ENCODE measurements at places on chromosomes 12 and 14.

- no peak for DNase-seq
Observed at GRCh38 chr14:99716850-99717681, 33.0 kb downstream of the CYP46A1 start.

- DNase-seq = peak; percentile 61
Observed at GRCh38 chr14:64112867-64113678, 181.1 kb downstream of the ESR2 start.

GRCh38 chr14:56243110-56243509 is 124.9 kb downstream of the PELI2 start:
- DNase-seq = no peak

GRCh38 chr14:80428171-80428570 is 216.9 kb upstream of the DIO2 start:
- no peak for DNase-seq

GRCh38 chr12:101616027-101616494 is 21.3 kb downstream of the MYBPC1 start:
- no peak for DNase-seq

DNA sequence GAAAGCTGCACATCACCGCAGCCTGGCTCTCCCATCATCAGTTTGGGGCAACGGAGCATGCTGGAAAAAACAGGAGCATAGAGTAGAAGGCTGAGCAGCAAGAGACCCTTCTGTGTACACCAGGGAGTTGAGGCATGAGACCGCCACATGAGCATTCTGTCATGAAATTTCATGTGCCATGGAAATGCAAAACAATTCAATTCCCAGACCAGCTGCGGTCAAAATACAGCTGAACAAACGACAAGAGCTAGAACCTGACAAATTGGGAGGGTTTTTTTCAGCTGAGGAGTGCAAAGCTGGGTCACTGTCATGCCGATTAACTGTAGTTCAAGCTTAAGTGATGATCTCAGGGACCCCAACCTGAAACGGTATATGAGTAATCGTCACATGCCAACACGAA is 37.1 kb downstream of the TMEM30B start:
- no peak for DNase-seq

- no peak for DNase-seq
Observed at GRCh38 chr14:68039593-68039992, 220.0 kb downstream of the RAD51B start.

DNA sequence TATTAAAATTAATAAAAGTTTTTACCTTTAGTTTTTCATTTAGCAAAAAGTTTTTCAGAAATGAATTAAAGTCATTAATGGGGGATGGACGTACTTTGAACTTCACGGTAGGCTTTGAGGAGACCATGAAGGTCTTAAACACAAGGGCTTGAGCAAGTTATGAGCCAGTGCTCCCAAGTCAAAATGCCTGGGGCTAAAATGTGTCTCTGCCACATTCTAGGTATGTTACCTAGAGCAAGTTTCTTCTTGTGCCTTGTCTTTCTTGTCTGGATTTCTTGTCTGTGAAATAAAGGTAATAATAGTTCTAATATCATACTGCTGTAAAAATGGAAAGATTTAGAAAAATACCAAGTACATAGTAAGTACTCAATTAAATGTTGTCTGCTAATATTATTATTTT is 132.7 kb upstream of the USP15 start:
- no peak for DNase-seq

All from COR-L47 (cell line).